ENCODE measurements at places on chromosomes 2 and 18.

DNA sequence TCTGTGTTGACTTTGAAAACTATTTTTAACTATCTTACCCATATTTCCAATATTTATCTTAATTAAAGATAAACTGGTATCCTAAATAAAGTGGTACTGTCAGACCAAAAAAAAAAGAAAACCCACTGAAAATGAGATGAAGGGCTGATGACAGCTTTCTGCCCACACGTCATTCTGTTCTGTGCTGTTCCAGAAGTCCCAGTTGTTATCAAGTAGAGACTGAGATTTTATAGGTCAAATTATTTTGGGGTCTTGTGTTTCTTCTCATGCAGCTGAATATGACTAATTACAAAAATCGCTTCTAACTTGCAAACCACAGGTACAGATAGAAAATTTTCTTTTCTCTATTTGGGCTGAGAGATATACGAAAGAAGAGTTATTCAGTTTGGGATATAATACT is 48.7 kb upstream of the KLF7 start:
- no peak for DNase-seq

- DNase-seq, result peak; percentile 62
Measured at GRCh38 chr2:165573534-165574461, 104.3 kb downstream of the CSRNP3 start.

DNA sequence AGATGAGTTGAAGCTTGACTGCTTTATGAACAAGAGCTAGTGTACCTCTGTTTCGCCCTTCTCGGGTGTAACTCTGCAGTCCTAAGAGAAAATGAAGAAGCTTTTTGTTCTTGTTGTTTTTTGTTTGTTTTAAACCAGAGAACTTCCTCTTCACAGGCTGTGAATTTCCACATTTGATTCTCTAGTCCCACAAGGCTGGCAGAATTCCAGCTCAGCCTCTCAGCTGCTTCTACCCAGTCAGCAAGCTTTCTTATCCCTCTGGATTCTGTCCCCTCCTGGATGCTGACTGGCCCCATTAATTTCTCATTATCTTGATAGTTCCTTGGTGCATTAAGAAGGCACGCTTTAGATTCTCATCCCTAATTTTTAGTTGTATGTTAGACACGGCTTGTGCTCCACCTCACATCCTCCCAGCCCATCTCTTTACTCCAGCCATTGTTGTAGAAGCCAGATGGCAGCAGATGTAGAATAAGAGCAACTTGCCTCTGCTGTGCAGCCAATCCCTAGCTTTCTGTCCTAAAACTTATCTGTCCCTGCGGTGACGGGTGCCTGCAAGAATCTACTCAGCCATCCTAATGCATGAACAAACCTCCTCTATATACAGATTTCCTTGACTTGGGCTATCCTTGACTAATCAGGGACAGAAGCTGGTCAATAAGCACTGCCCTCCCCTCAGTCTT is 12.3 kb upstream of the RESP18 start:
- peak; percentile 28 for DNase-seq

- DNase-seq, result peak; percentile 17
Measured at GRCh38 chr2:181466661-181467576, 9.7 kb downstream of the ITGA4 start.

GRCh38 chr2:230717600-230717999 is 5.0 kb downstream of the CAB39 start:
- no peak for DNase-seq

DNA sequence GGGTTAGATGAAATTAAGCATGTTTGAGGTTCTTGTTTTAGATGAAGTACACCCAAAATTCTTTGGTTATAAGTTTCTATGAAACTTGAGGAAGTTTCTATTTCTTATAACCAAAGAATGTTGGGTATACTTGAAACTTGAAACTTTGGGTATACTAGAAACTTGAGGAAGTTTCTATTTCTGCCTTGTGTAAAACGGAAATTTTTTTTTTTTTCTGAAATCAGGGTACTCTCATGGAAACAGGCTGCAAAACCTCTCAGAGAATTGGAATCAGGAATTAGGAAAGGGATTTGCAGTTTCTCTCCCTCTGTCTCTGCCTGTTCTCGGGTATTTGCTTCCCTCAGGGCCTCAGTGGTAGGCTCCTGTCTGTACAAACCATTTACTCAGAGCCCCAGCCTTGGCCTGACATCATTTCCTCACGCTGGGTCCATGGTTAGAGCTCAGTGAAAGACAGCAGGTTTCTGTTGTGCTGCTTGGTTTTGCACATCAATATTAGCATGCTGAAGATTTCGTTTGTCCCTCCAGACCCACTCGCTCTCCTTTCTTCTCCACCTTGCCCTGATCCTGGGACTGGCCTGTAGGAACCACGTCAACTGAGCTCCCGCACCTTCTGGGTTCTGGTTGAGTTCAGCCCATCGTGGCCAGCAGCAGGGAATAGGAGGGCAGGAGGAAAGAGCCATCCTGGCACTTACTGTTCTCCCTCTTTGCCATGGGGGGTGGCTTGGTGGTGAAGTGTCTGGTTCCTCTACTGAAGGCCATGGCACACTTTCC is 106.4 kb downstream of the POLR1A start:
- DNase-seq, result no peak

DNA sequence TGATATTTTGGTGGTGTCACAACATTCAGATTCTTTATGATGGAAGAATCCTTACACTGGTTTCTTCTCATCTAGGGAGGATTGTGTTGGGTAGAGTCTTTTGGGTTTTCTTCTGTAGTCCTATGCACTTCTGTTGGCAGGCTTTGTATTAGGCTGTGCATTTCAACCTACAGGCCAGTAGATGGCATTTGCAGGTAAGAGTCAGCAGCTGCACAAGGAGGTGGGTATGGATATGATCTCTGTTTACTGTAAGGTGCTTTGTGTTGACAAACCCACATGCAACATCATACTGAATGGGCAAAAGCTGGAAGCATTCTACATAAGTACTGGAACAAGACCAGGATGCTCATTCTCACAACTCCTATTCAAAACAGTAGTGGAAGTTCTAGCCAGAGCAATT is 656.8 kb downstream of the METTL4 start:
- DNase-seq, result no peak

- no peak for DNase-seq
Measured at GRCh38 chr2:36680012-36680411, 16.5 kb upstream of the VIT start.

DNA sequence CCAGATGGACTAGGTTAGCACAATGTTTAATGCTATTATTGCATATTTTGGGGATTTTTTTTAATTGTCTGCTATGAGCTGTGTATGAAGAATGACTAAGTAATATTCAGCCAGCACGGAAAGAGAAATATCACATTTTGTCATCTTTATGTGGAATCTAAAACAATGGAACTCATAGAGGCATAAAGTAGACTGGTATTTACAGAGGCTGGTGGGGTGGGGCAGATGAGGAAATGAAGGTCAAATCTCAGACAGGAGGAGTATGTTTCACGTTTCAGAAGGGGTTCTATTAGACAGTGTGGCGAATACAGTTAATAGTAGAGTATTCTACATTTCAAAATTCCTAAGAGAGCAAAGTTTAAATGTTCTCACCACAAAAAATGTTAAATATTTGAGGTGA is 4.7 kb downstream of the CDH19 start:
- DNase-seq, result no peak

- no peak for DNase-seq
Measured at GRCh38 chr2:19041434-19042041, 316.9 kb downstream of the OSR1 start.

GRCh38 chr2:222792001-222792611 is 68.7 kb upstream of the ACSL3 start:
- DNase-seq, result peak; percentile 15
